Activated gamma-delta T cell treated with Interleukin-2 at 50 U/mL for 16 hours (primary cell): ENCODE measurements at places on chromosomes 7 and 10.

- no peak for DNase-seq
These were observed 318.9 kb downstream of the AHR start for GRCh38 chr7:17617380-17617779.

DNA sequence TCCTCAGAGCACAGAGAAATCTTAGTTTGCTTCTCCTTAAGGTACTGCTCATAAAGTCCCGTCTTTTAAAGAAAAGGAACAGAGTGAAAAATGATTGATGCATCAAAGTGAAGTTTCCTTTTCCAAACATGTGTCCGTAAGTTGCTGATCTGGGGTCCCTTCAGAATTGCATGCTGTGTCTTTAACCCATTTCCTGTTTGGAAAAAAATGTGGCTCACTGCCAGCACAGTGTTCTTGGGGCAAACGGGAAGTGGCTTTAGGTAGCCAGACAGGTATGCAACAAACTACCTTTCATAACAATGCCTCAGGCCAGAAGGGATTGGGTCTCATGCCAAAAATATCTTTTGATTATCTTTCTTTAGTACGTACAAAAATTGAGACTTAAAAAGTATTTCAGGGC, 50.9 kb downstream of the TFAM start:
- DNase-seq = no peak

DNA sequence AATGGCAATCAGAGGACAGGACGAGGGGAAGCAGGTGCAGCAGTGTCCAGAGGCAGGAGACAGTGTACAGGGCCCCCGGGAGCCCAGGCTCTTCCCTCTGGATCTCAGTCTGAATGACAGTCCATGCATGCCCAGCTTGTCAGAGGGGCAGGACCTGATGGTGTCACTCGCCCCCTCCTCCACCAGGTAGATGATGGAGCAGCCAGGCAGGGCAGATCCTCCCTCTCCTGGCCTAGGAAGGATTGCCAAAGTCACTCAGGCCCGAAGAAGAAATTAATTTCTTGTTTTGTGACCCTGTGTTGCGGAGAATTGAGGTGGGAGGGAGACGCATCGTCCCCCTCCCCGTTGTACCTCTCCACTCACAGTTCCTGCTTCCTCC, 4.0 kb downstream of the VSTM4 start:
- DNase-seq = no peak

GRCh38 chr7:23467806-23468525, 2.3 kb downstream of the IGF2BP3 start:
- DNase-seq = no peak

DNA sequence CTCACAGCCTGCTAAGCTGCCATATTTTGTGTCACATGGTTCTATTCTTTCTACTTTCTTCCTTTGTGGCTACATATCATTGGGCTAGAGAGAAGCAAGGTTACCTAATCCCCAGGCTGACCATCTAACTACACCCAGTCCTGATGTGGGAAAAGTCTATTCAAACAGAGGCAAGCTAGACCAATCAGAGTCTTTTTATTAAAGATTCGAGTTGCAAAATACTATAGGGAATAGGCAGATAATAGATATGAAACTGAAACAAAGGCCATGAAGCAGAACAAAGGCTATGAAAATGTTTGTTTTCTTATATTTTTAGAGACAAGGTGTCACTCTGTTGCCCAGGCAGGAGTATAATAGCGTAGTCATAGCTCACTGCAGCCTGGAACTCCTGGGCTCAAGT, 36.7 kb downstream of the MTERF1 start:
- DNase-seq = no peak

- DNase-seq = no peak
These were observed 53.7 kb upstream of the SHH start for GRCh38 chr7:155865830-155866525.

GRCh38 chr10:118629211-118629610, 33.8 kb upstream of the PRLHR start:
- DNase-seq = no peak

DNA sequence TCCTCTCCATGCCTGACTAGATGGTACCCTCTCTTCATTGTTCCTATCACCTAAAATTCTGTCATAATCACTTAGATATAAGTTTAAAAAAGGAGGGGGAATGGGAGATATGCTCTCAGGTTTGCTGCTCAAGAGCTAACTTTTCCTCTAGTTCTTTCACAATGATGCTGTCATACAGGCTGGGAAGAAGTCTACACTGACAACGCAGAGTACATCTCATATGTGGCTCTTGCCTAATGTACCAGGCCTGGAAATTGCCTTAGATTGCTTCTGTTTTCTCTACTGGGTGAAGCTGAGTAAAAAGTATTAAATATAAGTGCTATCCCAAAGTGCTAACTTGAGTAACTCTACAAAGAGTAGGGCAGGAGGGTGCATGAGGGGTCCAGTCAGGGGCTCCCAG, 43.8 kb upstream of the BET1 start:
- no peak for DNase-seq

DNA sequence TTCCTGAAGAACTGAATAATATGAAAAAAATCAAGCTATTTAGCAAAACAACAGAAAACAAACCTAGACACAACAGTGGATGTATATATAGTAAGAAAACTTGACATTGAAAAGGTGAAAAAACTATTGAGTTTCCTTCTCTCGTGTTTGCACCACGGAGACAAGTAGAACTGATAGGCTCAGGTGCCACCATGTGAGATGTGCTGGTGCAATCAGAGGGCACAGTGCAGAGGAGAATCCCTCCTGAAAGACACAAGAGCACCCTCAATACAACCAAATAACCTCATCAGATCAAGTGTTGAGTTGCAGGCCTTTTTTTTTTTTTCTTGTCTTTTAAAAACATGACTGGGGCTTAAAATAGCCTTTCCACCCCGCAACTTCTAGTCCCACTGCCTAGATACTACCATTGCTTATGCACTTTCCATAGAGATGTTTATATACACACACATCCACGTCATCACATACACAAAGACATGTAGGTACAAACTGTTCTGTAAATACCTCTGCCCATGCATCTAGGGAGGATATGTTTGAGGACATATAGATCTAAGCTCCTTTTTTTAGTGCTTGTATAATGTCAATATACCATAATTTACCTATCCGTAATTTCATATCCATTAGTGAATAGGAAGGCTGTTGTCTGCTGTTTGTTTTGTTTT, 54.1 kb downstream of the UBE2H start:
- no peak for DNase-seq

GRCh38 chr7:158301207-158301606, 286.4 kb downstream of the PTPRN2 start:
- no peak for DNase-seq

- DNase-seq = no peak
These were observed 131.7 kb upstream of the ADAM12 start for GRCh38 chr10:126519992-126520391.

DNA sequence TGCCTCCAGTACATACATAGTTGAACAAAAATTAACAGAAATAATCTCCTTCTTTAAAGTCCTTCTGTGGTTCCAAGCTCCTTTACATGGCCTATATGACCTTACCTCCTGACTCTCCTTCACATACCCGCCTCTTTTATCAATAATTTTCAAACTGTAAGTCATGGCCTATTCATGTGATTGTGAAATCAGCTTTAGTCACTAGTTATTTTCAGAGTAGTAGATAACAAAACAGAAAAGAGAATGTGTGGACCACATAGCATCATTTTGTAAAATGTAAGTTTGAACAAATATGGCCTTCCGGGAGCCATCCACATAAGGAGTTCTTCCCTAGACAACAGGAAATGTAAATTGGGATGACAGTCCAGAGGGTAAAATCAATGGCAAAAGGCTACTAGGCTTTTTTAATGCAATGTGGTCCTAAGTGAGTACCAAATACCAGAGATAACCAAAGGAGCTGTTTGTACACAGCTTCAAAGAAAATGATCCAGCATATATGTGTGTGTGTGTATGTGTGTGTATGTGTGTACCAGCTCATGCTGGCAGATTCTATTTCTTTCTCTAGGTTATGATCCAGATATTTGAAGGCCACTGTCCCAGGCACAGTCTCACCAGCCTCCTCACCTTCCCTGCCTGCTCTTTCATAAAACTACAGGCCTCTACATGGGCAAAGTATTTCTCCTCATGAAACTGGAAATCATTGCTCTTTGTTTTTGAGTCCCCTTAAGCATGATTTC, 12.3 kb upstream of the FAM133B start:
- DNase-seq = no peak

DNA sequence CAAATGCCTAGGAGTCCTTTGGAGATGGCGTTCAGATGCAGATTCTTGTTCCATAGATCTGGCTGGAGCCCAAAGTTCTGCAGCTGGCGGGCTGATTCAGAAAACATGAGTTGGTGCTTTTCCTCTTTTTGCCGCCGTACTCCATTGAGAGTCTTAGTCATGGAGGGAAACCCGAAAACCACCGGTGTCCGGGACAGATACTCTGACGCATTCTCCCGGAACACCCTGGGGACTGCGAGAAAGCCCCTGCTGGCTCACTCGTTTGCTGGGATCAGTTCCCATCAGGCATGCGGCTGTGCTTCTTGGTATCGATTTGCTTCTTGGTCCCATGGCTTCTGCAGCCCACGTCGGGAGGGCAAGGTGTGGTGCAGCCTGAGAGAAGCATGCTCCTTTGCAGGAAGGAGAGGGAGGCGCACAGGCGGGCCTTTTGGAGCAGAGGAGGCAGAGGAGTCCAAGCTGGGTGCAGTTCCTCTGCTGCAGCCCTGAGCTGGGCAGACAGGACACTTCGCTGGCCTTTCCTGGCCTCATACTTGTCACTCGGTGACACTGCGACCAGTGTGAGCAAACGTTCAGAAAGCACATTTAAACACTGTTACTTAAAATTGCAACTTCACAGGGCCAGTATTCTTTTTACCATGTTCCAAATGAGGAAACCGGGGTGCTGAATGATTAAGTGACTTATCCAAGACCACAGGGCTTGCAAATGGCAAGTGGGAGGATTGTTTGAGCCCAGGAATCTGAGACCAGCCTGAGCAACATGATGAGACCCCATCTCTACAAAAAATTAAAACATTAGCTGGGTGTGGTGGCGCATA, 30.6 kb upstream of the PFKFB3 start:
- no peak for DNase-seq

- no peak for DNase-seq
These were observed 11.3 kb downstream of the CRYGN start for GRCh38 chr7:151428378-151429236.

- no peak for DNase-seq
These were observed 541.6 kb upstream of the FZD8 start for GRCh38 chr10:36183726-36184125.

GRCh38 chr10:21463436-21463835, 62.0 kb downstream of the SKIDA1 start:
- DNase-seq = no peak

- DNase-seq = no peak
These were observed 9.7 kb upstream of the SLC16A9 start for GRCh38 chr10:59719374-59719773.

DNA sequence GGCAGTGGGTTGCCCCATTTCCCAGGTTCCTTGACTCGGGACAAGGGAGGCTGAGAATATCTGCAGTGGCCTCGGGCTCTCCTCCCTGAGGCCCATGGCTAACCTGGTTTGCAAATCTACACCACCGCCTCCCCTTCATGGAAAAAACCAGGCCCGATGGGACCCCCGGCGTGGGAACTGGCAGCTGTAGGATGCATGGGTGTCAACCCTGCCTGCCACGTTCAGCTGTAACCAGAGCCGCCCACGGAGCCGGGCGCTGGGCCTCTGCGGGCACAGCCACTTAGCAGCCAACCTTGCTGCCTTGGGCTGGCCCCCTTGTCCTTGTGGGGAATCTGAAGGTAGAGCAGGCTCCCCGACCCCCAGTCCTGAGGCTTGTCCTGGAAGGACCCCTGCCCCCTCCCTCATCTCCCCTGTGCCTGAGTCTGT, 1.6 kb downstream of the PWWP2B start:
- DNase-seq = no peak

DNA sequence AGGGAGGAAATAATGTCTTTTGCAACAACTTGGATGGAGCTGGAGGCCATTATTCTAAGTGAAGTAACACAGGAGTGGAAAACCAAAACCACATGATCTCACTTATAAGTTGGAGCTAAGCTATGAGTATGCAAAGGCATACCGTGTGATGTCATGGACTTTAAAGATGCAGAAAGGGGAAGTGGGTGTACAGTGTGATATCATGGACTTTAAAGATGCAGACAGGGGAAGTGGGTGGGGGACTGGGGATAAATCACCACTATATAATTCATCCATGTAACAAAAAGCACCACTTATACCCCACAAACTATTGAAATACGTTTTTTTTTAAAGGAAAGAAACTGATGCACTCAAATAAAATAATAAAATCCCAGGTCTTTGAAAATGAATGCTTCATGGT, 29.5 kb downstream of the LYZL2 start:
- no peak for DNase-seq

DNA sequence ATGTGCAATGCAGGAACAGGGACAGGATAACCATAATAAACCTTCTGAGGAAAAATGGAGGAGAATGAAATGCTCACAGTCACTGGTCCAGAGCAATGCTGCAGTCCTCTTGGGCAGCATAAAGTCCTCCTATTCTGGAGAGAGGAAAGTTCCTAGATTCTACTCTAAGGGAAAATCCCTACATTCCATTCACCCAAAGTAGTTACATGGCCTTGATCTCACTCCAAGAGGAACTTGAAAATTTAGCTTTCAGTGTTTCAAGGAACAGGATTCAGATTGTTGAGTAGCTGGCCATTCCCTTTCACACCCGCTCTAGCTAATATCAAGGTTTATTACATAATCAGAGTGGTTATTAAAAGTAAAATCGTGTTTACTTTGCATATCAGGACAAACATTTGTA, 168.3 kb downstream of the CHRM2 start:
- DNase-seq = no peak

GRCh38 chr7:149769915-149770314, 3.5 kb downstream of the ZNF467 start:
- DNase-seq = no peak

DNA sequence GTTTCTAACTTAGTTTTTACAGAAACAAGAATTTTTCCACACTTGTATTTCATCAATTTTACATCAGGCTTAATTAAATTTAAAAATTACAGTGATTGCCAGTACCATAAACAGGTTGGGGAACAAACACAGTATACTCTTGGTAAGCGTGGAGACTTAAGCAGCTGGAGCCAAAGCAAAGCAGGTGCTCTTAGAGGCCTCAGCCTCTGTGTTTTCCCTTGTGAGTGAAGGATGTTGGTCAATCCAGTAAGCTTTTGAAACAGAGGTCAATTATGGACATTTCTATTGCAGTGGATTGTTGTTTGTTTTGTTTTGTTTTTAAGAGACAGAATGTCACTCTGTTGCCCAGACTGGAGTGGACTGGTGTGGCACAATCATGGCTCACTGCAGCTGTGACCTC, 100.6 kb upstream of the CELF2 start:
- no peak for DNase-seq

GRCh38 chr10:79431891-79432831, 13.3 kb downstream of the ZCCHC24 start:
- no peak for DNase-seq
